ENCODE measurements at places on chromosomes 11 and 22.
A peak's percentile ranks its signal among the peaks of the same experiment; 100 is the strongest.

DNA sequence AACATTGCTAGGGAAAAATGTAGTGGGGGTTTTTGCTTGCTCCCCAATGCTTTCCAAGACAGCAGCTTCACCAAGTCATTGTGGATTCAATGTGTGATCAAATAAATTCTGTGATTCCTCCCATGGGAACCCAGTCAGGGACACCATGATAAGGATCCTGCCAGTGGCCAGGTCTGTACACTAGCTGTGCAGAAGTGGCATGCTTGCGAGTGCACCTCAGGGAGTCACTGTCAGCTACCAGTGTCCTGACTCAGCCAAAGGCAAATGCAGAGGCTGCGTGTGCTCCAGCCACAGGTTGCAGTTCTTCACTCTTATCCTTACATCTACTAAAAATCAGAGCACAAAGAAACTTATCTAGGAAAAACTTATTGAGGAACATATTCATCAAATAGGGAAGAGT is 9.4 kb upstream of the ACRV1 start:
- no peak for DNase-seq

- peak; percentile 76 for DNase-seq
These were observed 374.3 kb upstream of the MPPED2 start for GRCh38 chr11:30960387-30960992.

DNA sequence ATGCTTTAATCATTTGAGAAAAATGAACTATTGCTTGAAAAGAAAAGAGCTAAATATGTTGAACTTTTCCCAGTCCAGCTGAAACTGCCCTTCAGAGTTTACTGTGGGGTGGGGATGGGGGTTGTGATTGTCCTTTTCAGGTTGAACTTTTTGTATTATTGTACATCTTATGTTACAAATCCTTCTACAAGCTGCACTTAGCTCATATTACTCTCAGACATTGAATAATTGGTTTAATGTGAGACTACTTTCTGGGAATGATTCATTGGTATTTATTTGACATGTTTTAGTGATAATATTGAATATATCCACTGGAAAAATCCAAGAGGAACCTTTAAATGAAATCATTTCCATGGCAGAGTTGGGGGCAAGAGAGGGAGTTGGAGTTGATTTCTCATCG is 84.9 kb downstream of the ATXN10 start:
- DNase-seq: no peak

GRCh38 chr22:41919357-41920224 is 4.7 kb upstream of the SHISA8 start:
- peak; percentile 62 for DNase-seq

DNA sequence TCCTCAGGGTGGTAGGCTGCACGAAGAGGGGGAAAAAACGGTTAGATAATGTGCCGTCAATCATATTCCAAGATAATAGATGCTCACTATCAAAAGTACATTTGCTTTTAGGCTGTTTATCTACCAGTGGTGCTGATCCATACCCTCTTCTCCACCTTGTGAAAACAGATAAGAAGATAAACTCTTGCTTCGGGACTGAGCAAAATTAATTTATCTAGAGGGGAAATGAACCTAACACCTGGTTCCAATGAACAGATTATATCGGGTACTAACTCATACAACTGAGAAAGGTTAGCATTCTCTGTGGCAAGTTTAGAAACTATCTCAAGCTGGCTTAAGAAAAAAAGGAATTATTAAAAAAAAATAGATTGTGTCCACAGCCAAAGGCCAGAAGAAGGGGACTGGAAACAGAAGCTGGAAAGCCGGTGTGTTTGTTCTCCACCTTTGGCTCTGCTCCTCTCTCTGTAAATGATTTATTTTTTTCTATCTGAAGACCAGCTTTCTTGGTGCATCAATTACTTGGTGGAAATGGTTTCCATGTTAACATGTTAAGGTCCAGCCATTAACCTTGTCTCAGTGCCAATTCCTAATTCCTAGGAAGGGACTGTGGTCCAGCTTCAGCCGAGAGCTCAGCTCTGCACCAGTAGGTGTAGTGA is 55.8 kb downstream of the SC5D start:
- no peak for DNase-seq

DNA sequence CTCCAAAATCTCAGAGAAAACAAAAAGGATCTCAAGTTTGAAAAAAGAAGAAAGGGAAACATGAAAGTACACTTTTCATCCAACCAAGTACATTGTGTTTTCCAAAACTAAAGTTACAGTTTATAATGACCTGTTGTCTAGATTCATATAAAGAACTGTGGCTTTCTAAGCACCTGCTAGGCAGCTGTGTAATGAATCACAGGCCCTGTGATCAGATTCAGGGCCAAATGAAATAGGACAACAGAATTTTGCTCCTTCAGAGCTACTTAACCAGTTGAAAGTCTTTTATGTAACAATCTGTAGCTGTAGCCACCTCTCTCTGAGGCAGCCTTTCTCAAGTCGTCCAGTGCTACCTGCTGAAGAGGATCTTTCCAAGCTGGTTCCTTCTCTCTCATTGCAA is 960.0 kb upstream of the RAG2 start:
- no peak for DNase-seq

- DNase-seq: peak; percentile 93
These were observed 165.6 kb downstream of the ETS1 start for GRCh38 chr11:128421577-128422330.

DNA sequence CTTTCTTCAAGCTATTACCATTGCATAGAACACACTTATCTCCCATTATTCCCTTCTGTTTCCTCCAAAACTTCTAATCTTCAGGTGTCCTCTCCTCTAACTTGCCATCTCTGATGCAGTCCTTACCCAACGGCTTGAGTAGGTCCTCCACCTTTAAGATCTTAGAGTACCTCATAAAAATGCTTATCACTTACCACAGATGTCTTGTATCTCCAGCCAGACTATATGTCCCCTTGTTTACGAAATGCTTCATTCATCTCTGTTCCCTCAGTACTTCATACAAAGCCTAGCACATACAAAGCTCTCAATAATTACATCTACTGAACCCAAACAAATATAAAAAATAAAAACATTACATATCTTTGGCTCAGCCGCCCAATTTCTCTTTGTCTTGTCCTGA is 49.2 kb downstream of the PAK1 start:
- no peak for DNase-seq

- no peak for DNase-seq
These were observed 1044.3 kb upstream of the RAG2 start for GRCh38 chr11:37642296-37642695.

DNA sequence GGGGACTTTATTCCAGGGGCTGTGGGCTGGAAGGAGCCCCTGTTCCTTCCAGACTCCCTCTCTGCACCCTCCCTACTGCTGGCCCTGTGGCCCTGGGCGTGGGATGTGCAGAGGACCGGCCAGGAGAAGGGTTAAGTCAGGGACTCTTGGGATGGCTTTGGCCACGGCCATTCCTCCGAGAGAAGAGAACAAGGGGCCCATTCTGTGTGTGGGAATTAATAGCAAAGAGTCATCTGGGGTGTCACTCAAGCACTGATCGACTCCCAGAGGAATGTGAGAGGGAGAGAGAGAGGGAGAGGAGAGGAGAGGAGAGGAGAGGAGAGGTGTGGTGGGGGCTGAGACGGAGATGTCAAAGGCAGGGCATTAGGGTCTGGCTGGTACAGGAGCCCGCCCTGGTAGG is 14.2 kb upstream of the SOX10 start:
- no peak for DNase-seq

DNA sequence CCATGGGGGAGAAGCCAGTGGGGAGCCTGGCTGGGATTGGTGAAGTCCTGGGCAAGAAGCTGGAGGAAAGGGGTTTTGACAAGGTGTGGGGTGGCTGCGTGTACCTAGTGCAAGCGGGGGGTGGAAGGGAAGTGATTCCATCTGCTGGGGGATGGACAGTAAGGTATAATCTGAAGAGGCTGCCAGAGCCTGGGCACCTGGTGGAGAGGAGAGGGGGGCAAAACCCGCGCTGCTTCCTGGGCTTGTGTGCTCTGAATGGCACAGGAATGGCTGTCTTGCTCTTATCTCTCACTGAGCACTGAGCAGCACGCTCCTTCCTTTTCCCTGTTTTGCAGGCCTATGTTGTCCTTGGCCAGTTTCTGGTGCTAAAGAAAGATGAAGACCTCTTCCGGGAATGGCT is 988 bp downstream of the BANF1 start:
- DNase-seq: no peak

- no peak for DNase-seq
These were observed 9.0 kb upstream of the ARFGAP3 start for GRCh38 chr22:42866100-42866499.

DNA sequence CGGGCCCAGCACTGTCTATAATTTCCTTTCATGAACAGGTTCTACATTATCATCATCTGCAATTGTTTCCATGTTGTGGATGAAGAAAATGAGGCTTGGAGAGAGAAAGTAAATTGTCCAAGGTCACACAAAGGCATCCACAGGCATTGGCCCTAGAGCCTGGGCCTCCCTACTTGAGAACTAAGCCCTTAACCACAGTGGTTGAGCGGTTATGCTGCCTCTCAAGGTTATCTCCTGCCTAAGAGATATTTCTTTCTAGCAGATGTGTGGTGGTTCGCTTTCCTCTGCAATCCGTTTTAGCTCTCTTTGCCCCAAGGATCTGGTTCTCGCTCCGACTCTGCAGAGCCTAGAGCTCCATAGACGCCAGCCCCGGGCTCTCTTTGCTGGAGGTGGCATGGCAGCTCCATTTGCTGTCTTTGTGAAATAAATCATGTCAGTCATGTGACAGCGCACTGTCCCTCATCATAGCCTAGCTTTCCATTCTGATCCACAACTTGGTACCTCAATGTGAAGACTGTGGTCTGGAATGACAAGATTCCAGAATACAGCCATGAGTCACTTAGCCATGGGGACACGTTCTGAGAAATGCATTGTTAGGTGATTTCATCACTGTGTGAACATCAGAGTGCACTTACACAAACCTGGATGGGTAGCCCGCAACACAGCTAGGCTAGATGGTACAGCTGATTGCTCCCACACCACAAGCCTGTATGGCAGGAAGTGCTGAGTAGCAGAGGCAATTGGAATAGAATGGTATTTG is 27.2 kb downstream of the RPS6KA4 start:
- DNase-seq: peak; percentile 62

DNA sequence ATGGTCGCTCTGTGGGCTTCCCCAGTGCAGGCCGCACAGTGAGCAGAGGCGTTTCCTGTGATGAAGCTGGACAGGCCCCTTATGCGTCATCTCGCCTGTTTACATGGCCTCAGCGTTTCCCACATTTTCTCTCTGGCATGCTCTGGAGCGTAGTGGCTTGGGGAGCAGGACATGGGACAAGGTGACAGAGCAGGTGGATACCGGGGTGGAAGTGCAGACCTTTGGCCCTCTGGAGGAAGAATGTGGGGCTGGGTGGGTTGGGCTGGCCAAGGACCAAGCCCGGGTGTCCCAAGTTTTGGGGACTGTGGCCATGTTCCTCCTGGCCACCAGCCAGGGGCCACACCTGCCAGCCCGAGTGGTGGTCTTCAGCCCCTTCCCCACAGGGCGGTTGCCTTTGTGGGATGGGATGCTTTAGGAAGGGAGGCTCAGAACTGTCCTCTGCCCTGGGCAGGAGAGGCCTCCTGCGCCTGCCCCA is 446.6 kb downstream of the TBC1D22A start:
- DNase-seq: no peak
